ENCODE measurements at places on chromosomes 5 and 9.

DNA sequence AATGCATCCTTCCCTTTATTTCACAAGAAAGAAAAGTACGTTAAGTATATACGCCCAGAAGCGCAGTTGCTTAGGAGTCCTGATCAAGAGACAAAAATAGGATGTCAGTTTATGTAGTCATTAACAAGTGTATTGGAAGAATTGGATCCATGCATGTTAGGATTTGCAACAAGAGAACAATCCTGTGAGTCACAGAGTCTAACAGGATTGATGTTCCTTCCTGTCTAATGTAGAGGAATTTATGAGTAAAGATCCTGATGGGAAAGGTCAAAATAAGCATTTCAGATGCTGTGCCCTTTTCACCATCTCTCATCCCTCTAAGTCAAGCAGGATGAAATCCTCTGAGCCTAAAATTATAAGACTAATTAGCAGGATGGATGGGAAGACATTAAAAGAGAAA lies 406.0 kb upstream of the GRIA1 start:
- DNase-seq, result no peak

DNA sequence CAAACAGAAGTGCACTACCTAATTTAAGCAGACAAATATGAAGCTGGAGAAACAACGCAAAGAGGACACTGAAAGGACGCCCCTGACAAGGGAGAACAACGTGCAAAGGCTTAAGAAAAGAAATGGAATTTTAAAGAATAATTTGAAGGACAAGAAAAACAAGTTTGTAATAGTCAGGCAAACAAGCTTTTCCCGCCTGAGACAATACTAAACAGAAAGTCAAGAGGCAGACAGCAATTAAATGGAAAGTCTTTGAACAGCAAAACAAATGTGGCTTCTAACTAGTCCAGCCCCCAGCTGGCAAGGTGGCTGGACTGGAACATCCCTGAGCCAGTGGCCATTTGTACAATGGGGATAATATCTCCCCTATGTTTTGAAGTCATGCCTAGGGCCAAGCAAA lies 63.3 kb downstream of the SIL1 start:
- no peak for DNase-seq

DNA sequence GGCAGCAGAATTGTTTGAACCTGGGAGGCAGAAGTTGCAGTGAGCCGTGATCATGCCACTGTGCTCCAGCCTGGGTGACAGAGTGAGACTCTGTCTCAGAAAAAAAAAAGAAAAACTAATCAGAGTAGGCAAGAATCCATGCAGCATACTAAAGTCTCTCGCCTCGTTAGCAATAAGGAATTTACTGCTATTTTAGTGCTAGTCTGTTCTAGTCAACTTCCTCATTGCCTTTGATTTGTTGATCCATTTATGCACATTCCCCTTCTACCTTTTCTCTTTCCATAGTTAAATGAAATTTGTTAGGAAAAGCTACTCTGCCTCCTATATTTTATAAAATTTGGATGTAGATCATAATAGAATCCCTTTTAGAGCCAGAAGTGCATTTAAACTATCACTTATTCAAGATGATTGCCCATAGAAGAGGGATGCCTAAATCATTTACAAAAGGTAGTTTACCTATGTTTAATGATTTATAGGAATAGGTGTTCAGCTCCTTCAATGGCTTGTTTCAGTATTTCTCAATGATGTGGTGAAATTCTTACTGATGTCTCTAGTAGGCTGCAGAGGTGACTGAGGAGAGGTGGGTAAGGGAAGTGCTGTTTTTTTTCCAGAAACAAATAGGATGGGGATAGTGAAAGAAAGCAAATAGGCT lies 1.9 kb downstream of the LRRC19 start:
- no peak for DNase-seq

GRCh38 chr9:26066237-26066636 lies 388.0 kb upstream of the TUSC1 start:
- no peak for DNase-seq

DNA sequence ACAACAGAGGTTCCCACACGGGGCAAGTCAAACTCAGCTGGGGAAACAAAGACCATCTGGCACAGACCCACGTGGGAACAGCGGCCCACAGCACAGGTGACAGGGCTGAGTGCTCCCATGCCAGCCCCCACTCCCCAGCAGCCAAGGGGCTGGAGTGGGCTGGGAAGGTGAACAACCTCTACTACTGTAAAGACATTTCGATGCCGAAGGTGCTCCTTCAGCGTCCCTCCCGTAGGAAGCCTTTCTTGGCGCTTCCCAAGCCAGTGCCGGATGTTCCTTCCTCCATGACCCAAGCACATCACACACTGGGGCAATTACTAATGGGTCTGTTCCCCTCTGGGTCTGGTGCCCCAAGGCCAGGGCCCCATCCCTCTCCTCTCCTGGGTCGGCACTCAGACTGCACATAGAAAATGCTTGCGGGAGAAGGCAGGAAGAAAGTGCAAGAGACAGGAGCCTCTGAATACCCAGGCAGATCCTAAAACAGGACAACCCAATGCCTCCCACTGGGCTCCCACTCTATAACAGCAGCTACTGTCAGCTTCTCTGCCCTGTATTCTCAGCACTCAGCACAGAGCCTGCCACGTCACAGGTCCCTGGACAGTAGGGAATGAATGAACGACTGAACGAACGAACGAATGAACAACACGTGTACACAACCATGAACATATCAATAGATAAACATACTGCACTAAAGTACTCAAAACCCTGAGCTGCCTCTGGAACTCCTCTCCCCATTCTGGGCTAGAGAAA lies 77.0 kb upstream of the LRRTM2 start:
- DNase-seq, result no peak

DNA sequence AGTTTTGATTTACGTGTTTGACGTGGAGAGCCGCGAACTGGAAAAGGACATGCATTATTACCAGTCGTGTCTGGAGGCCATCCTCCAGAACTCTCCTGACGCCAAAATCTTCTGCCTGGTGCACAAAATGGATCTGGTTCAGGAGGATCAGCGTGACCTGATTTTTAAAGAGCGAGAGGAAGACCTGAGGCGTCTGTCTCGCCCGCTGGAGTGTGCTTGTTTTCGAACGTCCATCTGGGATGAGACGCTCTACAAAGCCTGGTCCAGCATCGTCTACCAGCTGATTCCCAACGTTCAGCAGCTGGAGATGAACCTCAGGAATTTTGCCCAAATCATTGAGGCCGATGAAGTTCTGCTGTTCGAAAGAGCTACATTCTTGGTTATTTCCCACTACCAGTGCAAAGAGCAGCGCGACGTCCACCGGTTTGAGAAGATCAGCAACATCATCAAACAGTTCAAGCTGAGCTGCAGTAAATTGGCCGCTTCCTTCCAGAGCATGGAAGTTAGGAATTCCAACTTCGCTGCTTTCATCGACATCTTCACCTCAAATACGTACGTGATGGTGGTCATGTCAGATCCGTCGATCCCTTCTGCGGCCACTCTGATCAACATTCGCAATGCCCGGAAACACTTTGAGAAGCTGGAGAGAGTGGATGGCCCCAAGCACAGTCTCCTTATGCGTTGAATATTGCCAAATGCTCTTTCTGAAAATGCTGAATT lies 850 bp downstream of the RRAGA start:
- DNase-seq, result peak; percentile 62

DNA sequence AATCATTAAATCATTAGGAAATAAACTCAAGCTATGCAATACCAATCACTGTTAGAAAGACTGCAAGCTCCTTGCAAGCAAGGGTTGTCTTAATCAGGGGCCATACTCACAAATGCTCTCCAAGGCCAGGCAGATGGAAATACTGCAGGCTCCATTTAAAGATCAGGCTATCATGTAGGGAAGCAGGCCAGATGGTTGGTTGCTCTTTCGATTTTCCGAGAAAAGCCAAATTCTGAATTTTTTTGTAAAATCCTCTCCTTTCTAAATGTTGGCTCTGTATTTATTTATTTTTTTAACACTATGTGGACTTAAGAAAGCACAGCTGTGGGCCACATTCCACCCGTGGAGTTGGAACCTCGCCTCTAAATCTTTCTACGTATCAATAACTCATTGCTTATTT lies 127.1 kb downstream of the GLIS3 start:
- DNase-seq, result no peak

GRCh38 chr5:60887746-60888145 lies 43.7 kb upstream of the ELOVL7 start:
- DNase-seq, result no peak

- no peak for DNase-seq
Observed at GRCh38 chr9:70607926-70608325, 193.5 kb upstream of the KLF9 start.

DNA sequence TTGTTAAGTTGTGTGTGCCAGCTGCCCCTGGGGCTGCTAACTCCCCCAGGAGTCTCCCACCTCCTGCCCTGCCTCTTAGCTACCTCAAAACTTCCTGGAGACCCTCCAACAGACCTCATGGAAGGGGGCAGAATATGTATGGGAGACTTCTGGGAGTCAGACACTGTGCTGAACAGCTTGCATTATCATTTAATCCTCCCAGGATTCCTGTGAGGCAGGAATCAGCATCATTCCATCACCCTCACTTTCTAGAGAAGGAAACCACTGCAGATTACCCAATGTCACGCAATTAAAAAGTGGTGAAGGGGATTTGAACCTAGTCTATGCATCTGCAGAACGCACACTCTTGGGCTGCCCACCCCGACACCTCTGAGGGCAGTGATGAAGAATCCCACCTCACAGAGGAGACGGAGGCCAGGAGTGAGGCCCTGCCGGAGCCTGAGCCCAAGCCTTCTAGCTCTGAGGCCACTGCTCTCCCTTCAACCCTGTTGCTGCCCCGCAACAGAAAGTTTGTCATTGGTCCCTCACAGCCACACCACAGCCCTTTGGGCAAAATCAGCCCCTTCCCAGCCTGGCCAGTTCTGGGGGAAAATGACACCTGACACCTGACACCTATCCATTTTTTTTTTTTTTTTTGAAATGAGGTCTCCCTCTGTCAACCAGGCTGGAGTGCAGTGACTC lies 30.3 kb upstream of the IL17B start:
- no peak for DNase-seq

GRCh38 chr5:106833517-106833916 lies 837.2 kb downstream of the EFNA5 start:
- DNase-seq, result no peak

- no peak for DNase-seq
Observed at GRCh38 chr5:9408964-9409363, 136.9 kb downstream of the SEMA5A start.

DNA sequence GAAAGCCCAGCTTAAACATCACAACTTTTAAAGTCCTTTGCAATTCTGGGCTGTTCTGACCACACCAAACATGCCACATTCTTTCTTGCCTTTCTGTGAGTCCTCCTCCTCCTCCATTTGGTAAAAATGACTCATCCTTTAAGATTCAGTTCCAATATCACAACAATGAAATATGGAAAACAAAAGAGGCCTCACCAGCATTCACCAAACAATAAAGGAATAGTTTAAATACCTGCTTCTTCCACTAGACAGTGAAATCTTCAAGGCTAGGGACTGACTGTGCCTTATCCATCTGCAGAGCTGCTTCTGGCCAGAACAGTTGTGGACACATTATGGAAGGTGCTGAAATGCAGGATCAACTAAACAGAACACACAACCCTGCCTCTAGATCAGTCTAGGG lies 36.0 kb downstream of the NR6A1 start:
- DNase-seq, result no peak

- no peak for DNase-seq
Observed at GRCh38 chr5:119398727-119399466, 43.1 kb downstream of the TNFAIP8 start.

DNA sequence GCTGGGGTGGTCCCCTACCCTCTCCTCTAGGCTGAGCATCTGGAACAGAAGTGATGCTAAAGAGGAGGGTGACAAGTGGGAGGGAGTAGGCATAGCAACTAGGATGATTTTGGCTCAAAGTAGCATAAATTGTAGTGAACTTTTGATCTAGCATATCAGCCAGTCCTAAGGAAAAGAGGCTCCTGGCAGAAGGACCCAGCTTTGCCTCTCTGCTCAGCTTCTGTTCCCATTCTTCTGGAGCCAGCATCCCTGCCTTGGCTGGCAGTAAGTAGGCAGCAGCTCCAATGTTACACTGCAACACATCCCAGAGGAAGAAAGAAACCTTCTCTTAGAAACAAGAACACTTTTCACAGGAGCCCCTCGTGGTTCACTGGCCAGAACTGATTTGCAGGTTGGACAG lies 487.0 kb downstream of the MTRR start:
- DNase-seq, result no peak

All from NCI-H1417 (cell line).